ENCODE measurements at places on chromosomes 7 and 10.

- no peak for DNase-seq
Observed at GRCh38 chr10:124605856-124606812, 138.0 kb downstream of the FAM53B start.

GRCh38 chr10:112215342-112215774 is 31.8 kb upstream of the GPAM start:
- no peak for DNase-seq

DNA sequence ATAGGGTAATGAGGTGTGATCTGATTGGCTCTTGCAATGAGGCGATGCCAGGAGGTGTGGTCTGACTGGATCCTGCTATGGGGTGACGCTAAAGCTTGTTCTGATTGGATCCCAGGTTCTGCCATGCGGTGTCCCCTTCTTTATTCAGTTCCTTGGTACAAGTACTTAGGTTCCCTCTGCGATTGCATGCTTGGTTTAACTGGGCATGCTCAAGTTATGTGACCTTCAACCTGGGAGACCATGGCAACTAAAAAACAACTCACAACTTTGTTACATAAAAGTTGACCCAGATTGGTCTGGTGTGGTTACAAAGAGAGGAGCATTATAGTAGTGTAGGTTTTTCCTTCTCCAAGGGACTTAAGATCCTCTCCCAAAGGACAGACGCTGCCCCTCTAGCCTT is 49.5 kb upstream of the DNAJC1 start:
- DNase-seq: no peak

GRCh38 chr7:22200777-22201176 is 156.2 kb downstream of the RAPGEF5 start:
- DNase-seq: no peak

- no peak for DNase-seq
Observed at GRCh38 chr7:82741493-82741892, 297.9 kb upstream of the CACNA2D1 start.

DNA sequence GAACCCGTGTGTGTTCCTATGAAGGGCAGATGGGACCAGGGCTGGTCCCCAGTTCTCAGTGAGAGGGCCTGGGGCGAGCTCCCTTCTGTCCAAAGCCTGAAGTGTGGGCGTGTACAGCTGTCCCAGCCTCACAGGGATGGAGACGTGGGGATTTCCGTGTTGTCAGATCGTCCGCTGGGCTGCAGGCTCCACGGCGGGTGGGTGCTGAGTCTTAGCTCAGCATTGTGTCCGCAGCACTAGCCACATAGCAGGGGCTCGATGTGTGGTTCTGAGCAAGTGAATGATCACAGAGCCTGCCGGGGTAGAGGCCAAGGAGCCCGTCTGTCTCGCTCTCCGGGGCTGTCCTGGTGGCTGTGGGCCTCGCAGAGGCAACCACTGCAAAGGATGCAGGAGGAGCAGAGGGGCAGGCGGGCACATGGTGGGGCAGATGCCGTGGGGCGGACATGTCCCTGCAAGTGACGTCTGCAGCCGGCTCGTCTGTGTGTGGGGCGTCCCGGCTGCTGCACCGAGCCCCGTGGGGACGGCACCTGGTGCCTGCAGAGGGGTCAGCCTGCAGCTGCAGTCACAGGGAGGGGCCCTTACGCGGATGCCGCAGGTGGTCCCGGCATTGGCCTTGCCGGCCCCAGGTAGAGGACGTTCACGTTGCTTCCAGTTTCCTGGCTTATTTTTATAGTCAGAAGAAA is 30.9 kb downstream of the FAM20C start:
- DNase-seq: no peak

All from activated T-helper 1 cell treated with anti-CD3 and anti-CD28 coated beads, Interleukin-2, amount 50 U/mL, for 16 hours (primary cell).